ENCODE measurements at places on chromosomes 6 and 20.

DNA sequence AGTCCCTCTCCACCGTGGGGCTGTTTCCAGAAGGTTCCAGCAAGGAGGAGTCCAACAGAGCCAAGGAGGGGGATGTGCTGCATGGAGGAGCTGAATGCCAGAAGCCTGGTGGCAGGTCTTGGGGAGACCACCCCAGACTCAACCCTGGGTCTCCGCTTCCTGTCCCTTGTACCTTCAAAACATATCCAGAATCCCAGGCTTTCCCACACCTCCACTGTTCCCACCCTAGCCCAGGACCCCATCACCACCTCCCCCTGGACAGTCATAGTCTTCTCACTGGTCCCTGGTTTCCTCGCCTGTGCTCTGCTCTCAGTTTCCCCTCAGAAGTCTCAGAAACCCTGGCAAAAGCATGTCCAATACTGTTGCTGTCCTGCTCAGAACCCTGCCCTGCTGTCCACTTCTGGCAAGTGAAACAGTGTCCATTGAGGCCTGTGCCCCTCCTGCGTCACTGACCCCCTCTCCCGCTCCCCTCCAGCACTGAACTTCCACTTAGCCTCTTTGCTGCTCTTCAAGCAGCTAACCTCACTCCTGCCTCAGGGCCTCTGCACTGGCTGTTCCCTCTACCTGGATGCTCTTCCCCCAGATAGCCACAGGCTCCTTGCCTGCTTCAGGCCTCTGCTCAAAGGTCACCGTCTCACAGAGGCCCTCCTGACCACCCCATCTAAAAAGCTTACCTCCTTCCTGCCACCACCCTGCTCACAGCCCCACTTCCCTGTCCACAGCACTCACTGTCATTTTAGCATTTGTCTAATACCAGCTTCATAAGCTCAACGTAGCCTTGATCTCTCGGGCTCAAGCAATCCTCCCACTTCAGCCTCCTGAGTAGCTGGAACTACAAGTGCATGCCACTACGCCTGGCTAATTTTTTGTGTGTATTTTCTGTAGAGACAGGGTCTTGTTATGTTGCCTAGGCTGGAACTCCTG is 169.2 kb downstream of the GRM4 start:
- DNase-seq = no peak

GRCh38 chr20:63003546-63003945 is 3.2 kb downstream of the BHLHE23 start:
- DNase-seq = no peak

DNA sequence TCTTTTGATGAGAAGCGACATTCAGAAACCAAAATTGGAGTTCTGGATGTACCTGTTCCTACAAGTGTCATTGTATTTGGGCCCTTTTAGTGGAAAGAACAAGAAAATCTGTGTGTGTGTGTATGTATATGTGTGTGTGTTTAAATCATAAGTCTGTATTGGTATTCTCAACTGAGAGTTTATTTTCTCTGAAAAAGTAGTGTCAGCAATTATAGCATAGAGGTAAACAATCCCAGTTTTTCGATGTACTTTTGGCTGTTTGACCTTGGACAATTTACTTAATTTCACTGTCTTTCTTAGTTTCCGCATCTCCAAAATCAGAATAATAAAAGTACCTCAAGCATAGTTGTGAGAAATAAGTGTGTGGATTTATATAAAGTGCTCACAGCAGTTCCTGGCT is 57.2 kb downstream of the EYA4 start:
- no peak for DNase-seq

DNA sequence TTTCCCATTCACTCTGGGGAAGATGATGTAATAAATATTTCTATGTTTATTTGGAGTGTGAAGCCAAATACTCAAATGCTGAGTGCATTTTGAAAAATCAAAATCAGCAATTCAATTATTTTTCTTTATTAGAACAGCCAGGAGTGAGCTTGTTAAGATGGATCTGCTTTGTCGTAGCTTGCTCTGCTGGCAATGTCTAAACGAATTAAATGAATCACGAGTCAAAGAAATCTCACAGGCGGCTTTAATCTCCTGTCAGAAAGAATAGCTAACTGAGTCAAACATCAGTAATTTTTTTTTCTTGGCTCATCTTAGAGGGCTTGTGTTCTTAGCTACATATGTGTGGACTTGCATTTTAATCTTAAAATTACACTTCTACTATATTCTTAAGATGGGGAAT is 100.2 kb upstream of the HMGN3 start:
- DNase-seq = no peak

DNA sequence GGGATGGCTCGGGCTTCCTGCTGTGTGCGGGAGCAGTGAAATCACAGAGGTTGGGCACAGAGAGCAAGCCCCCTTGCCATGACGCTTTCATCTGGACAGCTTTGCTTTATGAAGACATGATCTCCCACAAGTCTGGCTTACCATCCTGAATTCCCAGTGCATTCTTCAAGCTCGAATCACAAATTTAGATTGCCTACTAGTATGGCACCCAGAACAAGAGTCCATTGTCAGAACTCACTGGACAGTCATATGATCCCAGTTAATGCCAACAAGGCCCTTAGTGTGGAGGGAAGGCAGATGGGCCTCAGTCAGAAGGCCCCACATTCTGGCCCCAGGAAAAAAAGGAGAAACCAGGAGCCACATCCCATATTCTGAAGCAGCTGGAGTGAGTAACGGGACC is 147.3 kb upstream of the FOXQ1 start:
- no peak for DNase-seq

- DNase-seq = no peak
Observed at GRCh38 chr20:1474325-1474724, 7.7 kb upstream of the NSFL1C start.

- DNase-seq = no peak
Observed at GRCh38 chr6:44504301-44504791, 116.8 kb downstream of the CDC5L start.

DNA sequence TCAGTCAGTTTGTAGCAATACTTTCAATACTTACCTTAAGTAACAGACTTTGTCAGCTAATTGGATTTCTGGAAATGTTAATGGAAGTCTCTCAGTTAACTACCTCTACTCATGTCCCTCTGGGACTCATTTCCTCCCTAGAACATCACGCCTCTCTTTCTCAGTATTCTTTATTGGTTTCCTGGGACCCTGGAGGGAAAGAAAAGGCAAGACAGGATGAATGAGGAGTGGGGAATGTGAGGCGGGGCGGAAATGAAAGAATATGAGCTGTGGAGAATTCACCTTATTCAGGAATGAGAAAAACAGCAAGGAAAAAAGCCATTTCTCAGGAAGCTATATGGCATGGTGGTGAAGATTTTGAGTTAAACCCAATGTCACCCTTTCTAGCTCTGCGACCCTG is 62.7 kb downstream of the ANKS1A start:
- DNase-seq = no peak

- DNase-seq = no peak
Observed at GRCh38 chr6:35797837-35798526, 859 bp upstream of the CLPS start.

DNA sequence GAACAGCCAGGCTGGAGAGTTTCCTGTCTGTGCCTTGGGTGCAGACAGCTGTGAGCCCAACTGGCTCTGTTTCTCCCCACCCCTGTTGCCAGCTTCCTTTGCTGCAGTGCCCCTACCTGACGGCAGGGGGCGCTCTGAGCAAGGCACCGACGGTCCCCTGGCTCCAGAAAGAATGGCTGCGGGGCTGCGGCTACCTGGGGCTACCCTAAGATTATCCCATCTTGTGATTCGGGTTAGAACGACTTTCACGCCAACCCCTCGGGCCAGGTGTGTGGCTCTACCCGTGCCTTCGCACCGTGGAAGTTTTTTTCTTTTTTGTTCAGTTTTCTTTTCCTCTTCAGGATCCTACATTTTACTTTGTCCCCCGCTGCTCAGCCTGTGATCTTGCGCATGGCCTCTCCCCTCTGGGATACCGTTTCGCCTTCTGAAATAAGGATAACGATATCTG is 33.4 kb upstream of the AAR2 start:
- DNase-seq = no peak

DNA sequence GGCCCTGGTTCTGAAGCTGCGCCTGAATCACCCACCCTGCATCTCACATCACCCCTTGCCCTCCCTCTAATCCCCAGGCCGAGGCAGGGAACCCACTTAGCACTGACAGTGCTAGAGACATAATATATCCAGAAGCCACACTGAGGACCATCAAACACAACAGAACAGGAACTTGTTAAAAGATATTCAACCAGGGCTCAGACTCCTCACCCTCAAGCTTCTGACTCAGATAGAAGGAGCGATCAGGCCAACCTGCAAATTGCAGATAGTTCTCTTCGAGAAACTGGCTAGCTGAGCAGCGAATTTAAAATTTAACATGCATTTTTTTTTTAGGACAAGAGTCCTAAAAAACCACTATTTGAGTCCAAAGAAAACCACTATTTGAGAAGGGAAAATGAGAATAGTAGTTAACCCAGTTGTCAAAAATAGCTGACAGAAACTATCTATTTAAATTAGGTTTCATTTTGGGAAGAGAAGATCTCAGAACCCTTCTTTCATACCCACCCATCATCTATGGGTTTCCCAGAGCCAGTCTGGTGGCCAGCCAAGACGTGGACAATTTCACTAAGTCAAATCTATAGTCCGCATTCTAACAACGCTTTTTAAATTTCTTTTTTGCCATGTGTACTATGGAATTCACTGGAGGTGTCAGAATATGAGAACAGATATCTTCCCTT is 95.6 kb downstream of the OPRM1 start:
- DNase-seq = no peak

DNA sequence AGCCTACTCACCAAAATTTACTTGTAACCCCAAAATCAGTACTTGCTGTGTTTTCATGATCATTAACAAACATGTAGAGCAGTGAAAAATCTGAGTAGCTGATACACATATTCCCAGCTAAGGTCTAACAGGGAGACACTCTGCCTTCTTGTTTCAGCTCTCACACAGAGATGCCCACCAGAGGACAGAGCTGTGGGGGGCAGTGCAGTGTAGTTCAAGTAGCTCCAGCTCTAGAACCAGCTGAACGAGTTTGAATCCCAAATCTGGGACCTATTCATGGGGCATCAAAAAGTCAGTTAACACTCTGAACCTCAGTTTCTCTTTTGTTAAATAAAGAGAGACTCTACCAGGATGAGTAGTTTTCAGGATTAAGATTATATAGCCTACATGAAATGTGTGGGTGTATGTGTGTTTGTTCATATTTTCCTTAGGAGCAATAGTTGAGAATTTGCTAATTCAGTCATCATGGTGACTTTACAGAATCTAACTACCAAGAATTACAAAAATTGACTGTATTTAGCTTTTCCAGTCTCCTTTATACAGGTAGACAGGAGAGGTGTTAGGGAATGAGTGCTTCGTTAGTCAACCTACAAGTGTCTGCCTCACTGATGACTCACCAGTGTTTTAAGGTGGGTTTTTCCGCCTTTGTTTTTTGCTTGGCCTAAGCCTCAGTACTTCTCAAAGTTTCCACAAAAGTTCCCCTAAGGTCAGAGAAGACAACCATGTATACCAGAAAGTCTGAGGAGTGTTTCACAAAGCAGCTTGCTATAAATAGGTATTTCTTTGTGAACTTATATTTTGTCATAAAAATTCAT is 164.0 kb upstream of the RUNX2 start:
- DNase-seq = no peak

Data from AG09309 (cell line).